ENCODE measurements at places on chromosomes 12 and 14.

DNA sequence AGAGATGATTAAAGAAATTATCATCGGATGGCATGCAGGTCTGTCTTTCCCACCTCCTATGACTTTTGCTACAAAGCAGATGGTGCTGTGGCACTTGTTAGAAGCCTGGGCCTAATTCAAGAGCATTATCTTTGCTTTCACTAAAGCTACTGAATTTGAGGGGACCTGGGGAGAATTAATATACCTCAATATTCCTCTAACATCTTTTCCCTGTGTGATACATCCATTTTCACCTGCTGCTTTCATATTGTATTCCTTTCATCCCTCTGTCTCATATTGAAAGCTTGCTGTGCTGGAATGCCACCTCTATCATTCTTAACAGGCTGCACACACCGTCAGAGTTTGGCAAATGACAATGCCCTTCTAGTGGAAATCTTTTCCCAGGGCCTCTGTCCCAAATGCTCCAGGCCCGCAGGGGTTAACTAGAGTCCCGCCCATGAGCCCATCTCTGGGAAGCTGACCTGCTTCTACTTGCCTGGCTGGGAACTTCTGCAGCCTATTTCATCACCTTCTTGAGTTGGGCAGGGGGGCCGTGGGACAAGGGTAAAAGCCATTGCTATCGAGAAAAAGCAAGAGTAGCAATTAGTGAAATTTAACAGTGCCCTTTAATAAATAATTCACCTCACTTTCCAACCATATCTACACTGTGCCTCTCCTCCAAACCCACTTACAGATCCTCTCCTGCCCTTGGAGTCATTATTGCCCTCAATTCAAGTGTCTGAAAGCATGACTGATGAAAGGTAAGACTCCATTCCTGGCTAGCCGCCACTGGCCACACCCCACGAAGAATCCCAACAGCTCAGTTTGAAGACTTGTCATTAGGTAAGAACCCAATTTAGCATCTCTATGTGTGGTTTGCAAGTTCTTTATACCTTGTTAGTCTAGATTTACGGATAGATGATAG lies 126.7 kb upstream of the BTG1 start:
- no peak for DNase-seq

DNA sequence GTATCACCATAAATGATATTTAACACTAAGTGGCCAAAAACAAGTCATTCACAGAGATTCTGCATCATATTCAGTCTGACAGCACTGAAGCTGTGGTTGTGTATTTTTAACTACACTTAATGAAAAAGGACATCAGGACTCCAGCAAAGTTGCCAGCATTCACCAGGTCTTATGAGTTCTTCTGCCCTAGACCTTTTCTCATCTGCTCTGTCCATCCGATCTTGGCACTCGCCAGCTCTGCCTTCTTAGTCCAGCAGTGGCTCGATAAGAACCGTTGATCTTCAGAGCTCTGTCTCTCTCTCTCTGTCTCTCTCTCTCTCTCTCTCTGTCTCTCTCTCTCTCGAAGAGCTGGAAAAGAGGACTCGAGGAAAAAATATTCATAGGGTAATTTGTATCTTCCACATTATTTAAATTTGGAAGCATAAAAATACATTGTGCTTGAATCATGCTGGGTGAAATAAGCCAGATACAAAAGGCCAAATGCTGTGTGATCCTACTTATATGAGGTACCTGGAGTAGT lies 232.2 kb downstream of the FBXL14 start:
- no peak for DNase-seq

DNA sequence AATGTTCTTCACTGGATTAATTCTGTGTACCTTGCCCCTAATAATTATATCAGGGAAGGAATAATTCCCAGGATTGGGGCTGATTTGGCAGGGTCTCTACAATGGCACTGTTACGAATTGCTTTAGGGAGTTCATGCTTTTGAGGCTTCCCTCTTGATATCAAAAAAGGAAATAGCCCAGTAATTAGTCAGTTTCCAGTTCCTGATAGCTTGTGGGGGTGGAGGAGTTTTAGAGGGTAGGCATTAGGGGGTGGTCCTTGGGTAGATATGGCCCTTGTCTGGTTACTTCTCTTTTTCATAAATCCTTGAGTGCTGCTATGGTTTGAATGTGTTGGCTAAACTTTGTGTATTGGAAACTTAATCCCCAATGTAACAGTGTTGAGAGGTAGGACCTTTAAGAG lies 6.1 kb upstream of the SRSF5 start:
- no peak for DNase-seq

DNA sequence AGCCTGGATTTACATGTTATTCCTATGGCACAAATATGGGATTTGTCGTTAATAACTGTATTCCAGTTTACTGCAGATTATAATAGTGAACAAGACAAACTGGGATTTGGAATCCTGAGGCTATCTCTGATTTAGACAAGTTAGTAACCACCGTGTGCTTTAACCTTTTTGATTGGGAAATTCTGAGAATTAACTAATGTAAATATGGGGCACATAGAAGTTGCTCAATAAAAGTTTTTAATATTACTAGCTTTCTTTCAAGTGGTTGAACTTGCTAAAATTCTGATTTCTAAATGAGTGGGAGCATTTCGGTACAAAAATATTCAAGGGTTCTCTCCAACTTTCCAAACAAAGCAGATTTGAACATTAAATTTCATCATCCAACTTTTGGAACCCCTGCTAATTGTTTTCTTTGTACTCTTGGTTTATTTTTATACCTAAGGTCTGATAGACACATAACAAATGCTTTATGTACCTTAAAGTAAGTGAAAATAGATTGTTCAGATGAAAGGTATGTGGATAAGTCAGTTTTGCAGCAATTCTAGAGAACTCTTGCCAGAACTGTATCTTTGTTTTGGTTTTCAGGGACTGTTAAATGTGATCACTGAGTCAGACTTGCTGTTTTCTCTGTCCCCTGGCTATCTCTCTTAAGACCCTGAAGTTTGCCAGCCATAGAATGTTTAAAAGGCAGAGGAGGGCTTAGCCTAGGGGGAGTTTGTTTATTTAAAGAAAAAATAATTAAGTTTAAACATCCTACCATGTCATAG lies 57.5 kb downstream of the FRS2 start:
- no peak for DNase-seq

DNA sequence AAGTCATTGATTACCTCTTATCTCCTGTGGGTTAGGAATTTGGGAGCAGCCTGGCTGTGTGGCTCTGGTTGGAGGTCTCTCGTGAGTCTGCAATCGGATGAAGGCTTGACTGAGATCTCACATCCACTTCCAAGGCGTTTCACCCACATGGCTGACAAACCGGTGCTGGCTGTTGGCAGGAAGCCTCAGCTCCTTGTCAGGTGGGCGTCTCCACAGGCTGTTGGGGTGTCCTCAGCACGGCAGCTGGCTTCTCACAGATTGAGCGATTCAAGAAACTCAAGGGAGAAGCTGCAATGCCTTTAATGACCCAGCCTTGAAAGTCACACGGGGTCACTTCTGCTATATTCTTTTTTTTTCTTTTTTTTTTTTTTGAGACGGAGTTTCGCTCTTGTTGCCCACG lies 28.6 kb upstream of the CORO1C start:
- DNase-seq, result no peak

GRCh38 chr14:59507752-59508103 lies 23.4 kb downstream of the JKAMP start:
- no peak for DNase-seq

- no peak for DNase-seq
These were observed 40.0 kb upstream of the NR1H4 start for GRCh38 chr12:100433701-100434100.

GRCh38 chr12:89252284-89252683 lies 100.0 kb downstream of the DUSP6 start:
- no peak for DNase-seq

- DNase-seq, result no peak
These were observed 11.5 kb downstream of the CCDC175 start for GRCh38 chr14:59565087-59565486.

- no peak for DNase-seq
These were observed 151.4 kb downstream of the TMTC2 start for GRCh38 chr12:82838131-82838551.

GRCh38 chr12:99068993-99069747 lies 424.1 kb downstream of the APAF1 start:
- no peak for DNase-seq

DNA sequence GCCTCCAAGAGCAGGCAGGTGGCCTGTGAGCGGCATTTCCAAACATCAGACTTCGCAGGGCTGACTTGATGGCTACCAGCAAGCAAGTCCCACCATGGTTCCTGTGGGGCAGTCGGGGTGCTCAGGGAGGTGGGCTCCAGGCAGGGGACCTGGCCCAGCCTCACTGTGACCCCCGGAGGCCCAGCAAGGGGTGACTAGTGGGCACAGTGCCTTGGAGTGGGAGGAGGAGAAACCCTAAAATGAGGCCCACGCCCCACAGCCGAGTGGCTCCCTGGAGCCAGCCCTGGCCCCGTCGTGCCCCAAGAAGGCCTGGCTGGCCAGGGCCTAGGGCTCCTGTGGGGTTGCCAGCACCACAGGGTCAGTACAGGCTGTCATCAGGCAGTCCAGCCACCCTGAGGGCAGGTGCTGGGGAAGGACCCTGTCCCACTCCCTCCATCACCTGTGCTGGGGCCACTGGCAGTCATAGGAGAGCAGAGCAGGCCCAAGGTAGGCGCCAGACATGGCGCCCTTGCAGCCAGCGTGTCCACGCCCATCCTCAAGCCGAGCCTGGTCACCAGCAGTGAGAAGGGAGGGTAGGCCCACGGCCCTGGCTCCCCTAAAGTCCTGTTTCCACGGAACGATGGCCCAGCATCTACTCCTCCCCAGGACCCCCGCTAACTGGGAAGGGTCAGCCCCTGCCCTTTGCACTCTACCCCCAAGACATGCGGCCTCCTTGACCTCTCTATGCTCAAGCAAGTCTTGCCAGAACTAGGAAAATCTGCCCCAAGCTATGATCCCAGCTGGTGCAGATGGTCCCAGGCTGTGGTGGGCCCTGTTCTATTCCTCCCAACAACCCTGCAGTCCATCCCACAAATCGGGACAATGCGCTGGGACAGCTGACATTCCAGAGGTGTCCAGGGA lies 144.2 kb upstream of the C14orf180 start:
- DNase-seq, result no peak

DNA sequence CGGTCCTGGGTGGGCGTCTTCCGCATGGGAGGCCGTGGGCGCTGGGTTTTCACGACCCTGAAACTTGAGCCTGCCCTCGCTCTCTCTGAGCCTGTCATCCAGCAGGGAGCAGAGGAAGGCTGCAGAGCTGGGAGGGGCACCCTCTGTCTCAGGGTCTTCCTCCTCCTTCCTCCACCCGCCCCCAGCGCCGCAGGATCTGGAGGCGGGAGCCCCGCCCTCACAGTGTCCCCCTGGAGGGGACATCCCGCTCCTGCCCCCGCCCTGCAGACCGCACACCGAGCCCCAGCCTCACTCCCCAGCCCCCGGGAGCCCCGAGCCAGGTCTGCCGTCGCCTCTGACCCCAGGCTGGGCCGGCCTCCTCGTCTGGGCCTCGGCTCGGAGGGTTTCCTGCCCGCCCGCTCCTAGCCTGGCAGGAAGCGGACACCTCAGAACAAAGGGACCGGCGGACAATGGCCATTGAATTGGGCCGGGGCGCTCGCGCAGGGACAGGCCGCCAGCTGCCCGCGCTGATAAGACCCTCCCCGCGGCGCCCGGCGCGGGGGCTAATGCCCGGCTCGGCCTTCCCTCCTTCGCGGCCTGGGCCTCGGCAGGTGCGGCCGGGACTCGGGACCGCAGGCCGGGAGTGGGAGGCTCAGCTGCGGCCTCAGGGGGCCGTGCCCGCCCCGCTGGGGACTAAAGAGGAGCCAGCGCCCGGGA lies 15.3 kb upstream of the NUDT14 start:
- DNase-seq, result no peak

DNA sequence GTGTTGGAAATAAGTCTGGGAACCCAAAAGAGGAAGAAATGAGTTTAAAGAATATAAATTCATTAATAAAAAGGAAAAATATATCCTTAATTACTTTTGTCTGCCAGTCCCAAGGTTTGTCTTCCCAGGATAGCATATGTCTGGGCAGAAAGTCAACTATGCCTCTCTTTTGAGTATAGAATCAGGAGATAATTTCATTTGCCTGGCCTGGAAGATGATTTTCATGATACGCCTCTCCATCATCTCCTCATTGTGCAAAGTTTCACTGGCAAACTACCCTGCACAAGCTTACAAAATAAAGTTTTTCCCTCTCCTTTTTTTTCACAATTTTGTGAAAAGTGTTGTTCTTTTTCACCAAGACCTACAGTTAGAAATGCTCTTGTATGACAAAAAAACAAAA lies 340.8 kb downstream of the EGLN3 start:
- DNase-seq, result no peak

GRCh38 chr14:103311171-103311997 lies 22.7 kb upstream of the EIF5 start:
- no peak for DNase-seq

DNA sequence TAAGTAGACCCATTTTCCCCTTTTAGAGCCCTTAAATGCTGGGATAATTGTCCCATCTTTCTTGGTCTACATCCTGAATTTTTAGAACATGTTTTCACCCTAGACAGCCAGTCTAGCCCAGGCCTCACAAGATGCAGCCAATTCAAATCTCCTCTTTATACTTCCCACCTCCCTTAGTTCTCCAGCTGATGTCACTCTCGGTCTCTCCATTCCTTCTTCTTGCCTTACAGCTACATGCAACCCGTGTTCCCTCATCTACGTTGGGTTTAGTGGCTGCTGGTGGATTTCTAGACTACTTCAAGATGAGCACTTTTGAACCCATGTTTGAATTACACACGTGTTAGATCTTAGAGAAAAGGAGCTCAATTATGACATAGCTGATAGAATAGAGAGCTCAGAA lies 132.0 kb downstream of the PPM1H start:
- DNase-seq, result no peak

GRCh38 chr12:38776647-38777046 lies 128.7 kb downstream of the CPNE8 start:
- DNase-seq, result no peak

DNA sequence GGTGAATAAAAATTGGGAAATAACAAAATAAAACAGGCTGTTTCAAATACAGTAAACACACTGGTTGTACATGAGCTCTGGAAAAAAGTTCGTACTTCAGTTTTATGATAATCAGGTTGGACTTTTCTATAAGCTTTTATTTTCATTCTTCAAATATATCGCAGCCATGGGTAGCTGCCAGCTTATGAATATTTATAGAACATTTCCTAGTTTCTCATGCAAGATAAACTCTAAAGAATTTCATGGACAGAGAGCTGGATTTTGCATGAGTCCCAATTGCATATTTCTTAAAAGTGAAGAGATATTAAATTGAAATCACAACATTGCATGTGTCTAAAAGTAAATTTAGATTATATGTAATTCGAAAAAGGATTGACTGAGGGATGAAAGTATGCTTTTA lies 827.6 kb downstream of the SLC6A15 start:
- DNase-seq, result no peak

DNA sequence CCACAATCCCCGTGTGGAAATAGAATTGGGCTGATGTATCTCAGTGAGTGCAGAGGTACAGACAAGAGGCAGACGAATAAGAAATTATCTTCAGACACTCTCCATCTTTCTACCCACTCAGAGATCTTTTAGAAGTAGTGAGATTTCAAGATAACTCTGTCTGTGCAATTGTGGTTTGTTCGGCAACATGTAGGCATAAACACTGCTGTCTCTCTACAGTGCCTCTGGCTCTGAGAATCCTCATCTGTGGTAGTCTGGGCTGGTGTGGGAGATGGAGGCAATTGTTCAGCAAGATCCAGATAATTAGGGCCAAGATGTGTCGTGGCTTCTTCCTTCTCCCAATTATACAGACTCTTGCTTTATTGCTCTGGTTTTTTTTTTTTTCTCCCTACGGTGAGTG lies 3.1 kb downstream of the HOXC13 start:
- no peak for DNase-seq

- no peak for DNase-seq
These were observed 222.4 kb downstream of the GLT1D1 start for GRCh38 chr12:129075460-129076208.

- no peak for DNase-seq
These were observed 59.8 kb upstream of the SLC38A2 start for GRCh38 chr12:46432325-46432724.

Measured in T-helper 1 cell (primary cell).